Stimulated activated CD4-positive, alpha-beta T cell treated with anti-CD3 and anti-CD28 coated beads, Interleukin-12 subunit alpha, Interleukin-12 subunit beta, amount 100 ng/mL, for 48 hours (primary cell): ENCODE measurements at places on chromosomes 7 and 10.

GRCh38 chr10:3476186-3476585 is 303.6 kb upstream of the PITRM1 start:
- DNase-seq, result no peak

GRCh38 chr7:151821226-151821625 is 55.7 kb downstream of the PRKAG2 start:
- no peak for DNase-seq

DNA sequence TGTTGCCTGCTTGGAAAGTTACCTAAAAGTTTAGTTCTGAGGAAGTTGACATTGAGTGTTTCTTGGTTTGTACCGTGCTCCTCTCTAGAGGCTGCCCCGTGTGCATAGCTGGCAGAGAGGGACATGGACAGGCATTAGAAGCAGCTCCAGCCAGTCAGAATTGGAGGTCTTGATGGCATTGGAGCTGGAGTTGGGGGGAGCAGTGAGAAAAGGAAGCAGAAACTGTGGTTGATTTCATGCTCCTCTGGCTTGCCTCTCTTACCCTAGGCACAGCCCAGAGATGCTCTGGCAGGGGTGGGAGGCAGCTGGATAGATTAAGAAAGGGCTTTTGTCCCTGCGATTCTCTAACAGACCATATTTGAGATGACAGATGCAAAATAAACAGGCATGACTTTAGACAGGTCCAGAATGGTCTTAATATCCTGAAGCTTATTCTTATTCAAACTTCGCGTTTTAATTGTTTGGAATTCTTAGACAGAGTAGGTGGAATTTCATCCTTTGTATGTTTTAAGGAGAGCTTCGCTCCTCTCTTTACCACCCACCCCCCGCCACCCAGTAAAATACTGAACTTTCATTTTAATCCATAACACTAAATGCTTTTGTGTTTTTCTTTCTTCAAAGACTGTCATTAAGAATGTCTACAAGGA is 73.5 kb upstream of the GLCCI1 start:
- DNase-seq, result no peak

DNA sequence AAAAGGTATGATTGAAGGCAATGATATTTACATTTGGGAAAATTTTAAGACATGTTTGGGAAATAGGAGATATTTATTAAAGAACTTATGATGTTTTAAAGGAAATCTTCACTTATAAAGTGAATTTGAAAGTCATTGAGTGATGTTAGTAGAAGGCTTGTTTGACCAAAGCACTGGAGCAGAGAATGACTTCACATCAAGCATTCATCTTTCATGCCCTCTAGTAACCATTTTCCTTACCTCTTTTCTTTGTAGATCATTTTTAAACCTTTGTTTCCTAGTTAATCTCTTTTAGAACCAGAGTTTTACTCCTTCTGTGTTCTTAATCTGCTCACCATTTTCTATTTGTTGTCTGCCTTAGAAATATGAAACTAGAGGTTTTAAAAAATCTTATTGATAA is 111.3 kb upstream of the FOXP2 start:
- DNase-seq, result no peak

DNA sequence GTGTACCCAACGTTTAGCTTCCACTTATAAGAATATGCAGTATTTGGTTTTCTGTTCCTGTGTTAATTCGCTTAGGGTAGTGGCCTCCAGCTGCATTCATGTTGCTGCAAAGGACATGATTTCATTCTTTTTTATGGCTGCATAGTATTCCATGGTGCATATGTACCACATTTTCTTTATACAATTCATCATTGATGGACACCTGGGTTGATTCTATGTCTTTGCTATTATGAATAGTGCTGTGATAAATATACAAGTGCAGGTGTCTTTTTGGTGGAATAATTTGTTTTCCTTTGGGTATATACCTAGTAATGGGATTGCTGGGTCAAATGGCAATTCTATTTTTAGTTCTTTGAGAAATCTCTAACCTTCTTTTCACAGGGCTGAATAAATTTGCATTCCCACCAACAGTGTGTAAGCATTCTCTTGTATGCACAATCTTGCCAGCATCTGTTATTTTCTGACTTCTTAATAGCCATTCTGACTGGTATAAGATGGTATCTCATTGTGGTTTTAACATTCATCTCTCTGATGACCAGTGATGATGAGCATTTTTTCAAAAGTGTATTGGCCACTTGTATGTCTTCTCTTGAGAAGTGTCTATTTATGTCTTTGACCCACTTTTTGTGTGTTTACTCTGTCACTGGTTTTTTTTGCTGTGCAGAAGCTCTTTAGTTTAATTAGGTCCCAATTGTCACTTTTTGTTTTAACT is 72.5 kb upstream of the CC2D2B start:
- DNase-seq, result no peak

DNA sequence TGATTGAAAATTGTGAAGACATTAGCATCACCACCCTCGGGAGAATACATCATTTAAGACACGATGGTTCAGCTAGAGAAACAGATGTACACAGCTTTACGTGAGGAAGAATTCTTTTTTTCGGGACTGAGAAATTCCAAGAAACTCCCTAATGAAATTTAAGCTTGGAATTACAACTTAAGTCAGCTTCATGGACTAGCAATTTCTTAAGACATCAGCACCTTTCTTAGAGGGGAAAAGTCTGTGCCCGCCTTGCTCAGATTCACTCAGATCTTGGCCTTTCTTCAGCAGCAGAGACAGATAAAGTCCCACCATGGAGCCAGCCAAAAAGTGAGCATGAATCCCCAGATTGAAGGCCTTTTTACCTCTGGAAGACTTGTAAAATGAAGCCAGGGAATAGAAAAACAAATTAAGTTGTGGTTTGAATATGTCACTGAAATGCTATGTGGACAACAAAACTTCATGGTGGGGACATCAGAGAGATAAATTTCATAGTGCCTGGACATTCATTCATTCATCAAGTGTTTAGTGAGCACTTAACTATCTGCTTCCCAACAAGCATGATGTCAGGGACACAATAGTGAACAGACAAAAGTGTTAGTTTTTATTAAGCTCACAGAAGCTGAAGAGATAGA is 32.1 kb downstream of the PRKG1 start:
- no peak for DNase-seq

DNA sequence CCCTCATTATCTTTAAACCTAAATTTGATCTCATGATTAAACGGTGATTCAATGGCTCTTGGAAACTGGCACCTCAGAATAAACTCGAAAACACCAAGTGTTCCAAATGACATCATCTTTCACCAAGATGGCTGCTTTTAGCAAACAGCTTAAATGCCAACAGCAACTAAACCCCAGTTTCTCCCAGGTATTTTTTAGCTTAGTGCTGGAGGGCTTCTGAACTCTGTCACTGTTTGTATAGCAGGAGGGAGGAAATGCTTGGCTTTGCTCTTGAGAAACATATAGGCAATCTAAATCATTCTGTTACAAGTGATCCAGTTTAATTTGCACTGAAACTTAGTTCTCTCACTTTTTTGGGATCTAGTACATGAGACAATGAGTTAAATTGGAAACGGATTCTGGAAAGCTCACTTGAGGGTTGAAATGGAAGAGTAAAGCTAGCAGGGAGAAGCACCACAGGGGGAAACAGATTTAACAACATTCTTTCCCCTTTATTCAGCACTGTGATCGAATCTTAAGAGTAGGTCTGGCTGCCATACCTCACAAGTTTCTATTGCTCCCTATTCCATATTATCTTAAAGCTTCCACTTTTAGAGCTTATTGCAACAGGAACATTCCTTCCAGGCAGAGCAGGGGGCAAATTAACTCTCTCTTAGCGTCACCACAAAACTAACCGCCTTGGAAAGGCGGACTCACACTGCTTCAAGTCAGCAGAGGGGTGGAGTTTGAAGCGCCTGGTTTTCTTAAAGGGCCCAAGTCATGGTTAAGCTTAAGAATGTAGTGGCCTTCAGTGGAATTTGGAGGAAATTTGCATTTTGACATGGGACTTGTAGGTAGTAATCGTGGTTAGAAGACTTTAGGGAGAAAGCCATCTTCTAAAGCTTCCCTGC is 1.8 kb upstream of the CCDC6 start:
- DNase-seq, result peak; percentile 24

- DNase-seq, result no peak
Measured at GRCh38 chr10:45640941-45641340, 31.6 kb downstream of the ZFAND4 start.
